ENCODE measurements at places on chromosomes 2 and 18.

DNA sequence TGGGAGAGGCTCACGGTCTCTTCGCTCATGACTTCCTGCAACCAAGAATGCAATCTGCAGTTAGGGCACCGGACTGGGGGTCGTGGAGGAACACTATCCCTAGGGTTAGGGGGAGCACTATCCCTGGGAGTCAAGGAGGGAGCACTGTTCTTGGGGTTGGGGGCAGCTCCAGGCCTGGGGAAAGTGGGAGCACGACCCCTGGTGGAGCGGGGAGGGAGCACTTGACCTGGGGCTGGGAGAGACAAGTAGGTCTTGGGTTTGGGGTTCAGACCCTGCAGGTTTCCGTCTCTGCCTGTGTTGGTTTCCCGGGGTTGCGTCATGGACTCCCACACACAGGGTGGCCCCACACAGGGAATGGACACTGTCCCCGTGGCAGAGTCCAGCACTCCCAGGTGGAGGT, 133.6 kb downstream of the TPO start:
- peak; percentile 6 for ATAC-seq

GRCh38 chr2:101401906-101402305, 14.6 kb upstream of the CREG2 start:
- ATAC-seq, result no peak

- no peak for ATAC-seq
Observed at GRCh38 chr2:47354013-47354847, 48.7 kb upstream of the MSH2 start.

- peak; percentile 59 for ATAC-seq
Observed at GRCh38 chr18:75210274-75211001, at the start of gene TSHZ1. Gene TSHZ1 (plus strand): TSS chr18:75210797. CDS start chr18:75211877, 1,080 bp downstream.

GRCh38 chr18:8402237-8402636, 207.0 kb upstream of the RAB12 start:
- ATAC-seq, result no peak

DNA sequence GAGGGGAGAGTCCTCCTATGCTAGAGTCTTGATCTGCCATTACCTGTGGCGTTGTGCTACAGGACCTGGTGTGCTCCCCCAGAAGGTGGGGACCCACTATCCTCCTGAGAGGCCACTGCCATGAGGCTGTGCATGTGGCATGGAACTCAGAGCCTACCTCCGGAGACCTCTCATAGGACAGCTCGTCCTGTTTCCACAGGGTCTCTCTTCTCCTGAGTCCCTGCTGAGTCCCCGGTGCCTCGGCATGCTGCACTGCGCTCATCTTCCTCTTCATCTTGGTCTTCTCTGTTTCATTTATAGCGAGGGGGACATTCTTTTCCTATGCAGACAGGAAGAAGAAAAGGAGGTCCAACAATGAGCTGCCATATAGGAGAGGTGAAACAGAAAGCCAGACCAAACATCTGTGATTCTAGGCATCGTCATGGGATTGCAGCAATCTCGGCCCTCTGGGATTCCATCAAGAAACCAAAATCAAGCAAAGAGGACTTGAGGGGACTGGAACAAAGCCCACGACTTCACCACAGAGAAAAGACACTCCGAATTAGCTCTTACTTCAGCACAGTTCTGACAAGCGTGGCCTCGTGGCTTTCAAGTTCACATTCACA, 83.7 kb downstream of the KCNF1 start:
- ATAC-seq, result no peak

DNA sequence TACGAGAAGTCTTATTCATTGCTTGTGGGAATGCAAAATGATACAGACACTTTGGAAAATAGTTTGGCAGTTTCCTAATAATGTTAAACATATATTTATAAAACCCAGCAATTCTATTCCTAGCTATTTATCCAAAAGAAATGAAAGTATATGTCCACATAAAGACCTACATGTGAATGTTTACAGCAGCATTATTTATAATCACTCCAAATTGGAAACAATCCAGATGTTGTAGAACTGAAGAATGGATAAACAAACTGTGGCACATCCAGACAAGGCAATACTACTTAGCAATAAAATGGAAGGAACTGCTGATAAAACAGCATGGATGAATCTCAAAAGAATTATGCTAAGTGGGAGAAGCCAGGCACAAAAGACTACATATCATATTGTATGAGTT, 19.3 kb downstream of the MRPL33 start:
- no peak for ATAC-seq

DNA sequence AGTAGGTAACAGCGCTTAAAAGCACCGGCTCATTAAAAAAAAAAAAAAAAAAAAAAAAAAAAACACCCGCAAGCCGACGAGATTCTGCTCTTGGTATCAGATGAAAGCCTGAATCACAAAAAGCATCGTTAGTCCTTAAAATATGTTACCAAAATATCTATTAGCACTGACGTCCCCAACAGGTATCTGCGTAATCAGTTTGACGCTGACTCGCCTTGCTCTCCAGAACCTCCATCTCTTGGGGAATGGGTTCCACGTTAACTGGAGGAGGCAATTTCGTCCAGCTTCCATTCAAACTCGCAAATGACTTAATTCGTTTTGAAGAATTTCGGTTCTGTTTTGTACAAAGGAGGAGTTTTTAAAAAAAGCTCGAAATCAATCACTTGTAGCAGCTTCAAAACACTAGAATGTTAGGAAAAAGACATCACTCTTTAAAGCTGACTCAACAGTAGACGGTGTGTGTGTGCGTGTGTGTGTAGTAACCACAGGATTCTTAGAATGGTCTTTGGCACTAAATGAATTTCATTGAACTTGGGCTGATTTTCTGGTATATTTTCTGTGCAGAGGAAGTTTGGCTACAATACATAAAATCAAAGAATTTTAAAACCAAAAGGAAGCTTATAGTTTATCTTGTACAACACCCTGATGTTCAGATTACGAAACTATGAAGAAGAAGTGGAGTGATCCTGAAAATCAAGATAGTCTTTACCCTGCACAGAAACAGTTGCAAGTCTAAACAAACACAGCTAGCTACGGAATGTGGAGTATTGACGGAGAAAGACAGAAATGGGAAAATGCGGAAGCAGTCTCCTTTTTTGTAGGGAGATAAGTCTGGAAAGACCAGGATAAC, 1.1 kb upstream of the PGAP1 start:
- peak; percentile 46 for ATAC-seq

GRCh38 chr2:144582651-144583380, 62.9 kb upstream of the ZEB2 start:
- no peak for ATAC-seq
